ENCODE measurements at places on chromosomes 11 and 22. TPM values are rescaled to one million over a fixed set of nuclear protein-coding genes. Genes with fewer than 3 reads are reported as not detected.

The OAF gene
- total RNA-seq, result 10.5 TPM

The CD6 gene
- total RNA-seq, result 6.1 TPM

The ST14 gene
- 0.80 TPM for total RNA-seq

The SCGB1A1 gene
- not detected for total RNA-seq

The SCGB2A2 gene
- not detected for total RNA-seq

The HBD gene
- total RNA-seq, result 4.2 TPM

The MEI1 gene
- total RNA-seq, result not detected

DNA sequence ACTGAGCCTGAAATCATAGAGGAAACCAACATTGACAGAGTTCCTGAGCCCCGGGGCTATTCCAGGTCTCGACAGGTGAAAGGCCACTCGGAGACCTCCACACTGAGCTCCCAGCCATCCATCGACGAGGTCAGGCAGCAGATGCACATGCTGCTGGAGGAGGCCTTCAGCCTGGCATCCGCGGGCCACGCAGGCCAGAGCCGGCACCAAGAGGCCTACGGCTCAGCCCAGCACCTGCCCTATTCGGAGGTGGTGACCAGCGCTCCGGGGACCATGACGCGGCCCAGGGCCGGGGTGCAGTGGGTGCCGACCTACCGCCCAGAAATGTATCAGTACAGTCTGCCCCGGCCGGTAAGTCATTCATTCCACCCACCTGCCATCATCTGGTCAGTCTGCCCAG, 54.9 kb downstream of the C11orf91 start:
- H3K36me3 ChIP-seq, result no peaks in the 10 kb centered on the region
- H3K27ac ChIP-seq, result no peak overlapping the region
- peaks cover 5% of the 10 kb centered on the region for H3K4me1 ChIP-seq
- no peak for DNase-seq

- no peaks in the 10 kb centered on the region for H3K27me3 ChIP-seq
- H3K27ac ChIP-seq, result peak overlapping the region; percentile 59
- DNase-seq, result peak; percentile 80
- H3K4me3 ChIP-seq, result no peak overlapping the region
Observed at GRCh38 chr22:27195094-27195493, 537.7 kb downstream of the MIAT start.

DNA sequence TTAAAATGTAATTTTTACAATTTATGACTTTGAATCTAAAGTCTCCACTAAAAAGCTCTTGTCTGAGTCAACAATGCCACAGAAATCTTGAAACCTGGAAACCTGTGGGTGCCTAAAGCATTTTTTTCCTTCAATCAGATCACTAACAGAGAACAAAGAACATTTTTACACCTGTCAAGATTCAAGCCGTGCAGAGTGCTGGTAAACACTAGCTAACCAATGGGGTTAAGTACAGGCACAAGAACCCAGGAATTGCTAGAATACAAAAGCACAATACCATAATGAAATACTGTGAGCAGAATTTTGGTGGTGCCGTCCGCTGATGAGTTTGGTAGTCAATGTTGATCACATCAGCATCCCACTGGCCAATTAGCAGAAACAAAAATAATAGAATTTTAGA, 380.3 kb upstream of the PITPNB start:
- no peaks in the 10 kb centered on the region for H3K27me3 ChIP-seq
- peaks cover 21% of the 10 kb centered on the region for H3K4me1 ChIP-seq
- H3K36me3 ChIP-seq, result no peaks in the 10 kb centered on the region
- no peak for DNase-seq
- no peak overlapping the region for H3K4me3 ChIP-seq

GRCh38 chr11:69531717-69532088, 50.2 kb downstream of the LINC01488 start:
- H3K27me3 ChIP-seq, result no peaks in the 10 kb centered on the region
- no peaks in the 10 kb centered on the region for H3K36me3 ChIP-seq
- no peak for DNase-seq
- no peak overlapping the region for H3K27ac ChIP-seq

- no peak overlapping the region for H3K4me3 ChIP-seq
- no peak overlapping the region for H3K27ac ChIP-seq
- H3K36me3 ChIP-seq, result no peaks in the 10 kb centered on the region
- H3K4me1 ChIP-seq, result no peaks in the 10 kb centered on the region
- DNase-seq, result no peak
Observed at GRCh38 chr11:127995921-127996320, 591.4 kb downstream of the ETS1 start.

DNA sequence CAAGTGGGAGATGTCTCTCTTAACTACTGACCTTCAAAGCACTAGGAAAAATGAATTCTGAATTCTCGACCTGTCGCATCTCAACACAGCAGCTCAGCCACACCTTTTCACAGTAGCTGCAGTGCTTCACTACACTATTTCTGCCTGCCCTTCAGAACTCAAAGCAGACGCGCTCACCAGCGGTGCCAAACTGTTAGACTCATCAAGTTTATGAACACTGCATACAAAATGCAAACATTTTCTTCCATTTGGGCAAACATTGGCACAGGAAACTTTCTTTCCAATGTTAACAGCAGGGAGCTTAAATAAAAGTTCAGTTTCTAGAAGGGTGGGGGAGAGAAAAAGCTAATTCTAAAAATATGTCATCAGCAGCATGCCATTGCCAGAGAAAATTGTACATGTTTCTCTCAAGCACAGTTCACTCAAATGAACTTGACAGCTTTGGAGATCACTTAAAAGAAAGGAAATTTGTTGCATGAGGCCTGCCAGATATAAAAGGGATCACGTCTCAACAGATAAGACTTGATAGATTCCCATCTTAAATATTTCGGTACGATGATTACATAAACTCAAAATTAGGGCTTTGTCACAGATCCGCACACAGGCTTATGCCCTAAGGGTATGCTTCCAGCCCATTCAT, 82.7 kb downstream of the CADM1 start:
- DNase-seq, result no peak
- no peaks in the 10 kb centered on the region for H3K4me1 ChIP-seq
- H3K27ac ChIP-seq, result no peak overlapping the region
- no peak overlapping the region for H3K4me3 ChIP-seq
- no peaks in the 10 kb centered on the region for H3K36me3 ChIP-seq
- H3K27me3 ChIP-seq, result no peaks in the 10 kb centered on the region

DNA sequence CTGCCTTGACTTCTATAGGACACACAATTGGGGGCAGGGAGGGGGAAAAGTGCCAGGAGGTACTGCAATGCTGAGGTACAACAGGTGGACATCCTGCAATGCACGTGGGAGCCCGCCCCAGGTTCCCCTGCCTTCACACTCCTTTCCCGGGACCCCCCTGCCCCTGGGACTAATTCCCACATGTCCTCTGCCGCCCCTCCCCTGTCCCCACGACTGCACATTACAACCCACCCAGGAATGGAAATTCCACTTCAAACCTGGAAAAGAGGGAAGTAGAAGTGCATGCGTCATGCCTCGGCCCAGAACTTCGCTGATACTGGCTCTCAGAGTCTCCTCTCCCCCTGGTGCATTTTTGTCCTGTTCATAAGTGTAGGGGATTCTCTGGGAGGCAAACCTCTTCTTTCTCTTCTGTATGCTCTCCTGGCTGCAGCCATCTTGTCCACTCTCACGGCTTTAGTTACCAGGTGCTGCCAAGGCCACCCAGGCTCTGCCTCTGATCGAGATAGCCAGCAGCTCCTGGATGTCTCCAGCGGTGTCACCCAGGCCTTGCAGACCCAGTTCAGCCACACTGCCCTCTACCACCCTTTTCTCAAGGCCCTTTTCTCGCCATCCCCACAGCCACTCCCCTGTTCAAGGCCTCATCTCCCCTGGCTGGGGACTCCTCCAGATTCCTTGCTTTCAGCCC, 43.7 kb downstream of the GDPD5 start:
- H3K4me3 ChIP-seq, result no peak overlapping the region
- no peak for DNase-seq
- no peaks in the 10 kb centered on the region for H3K36me3 ChIP-seq
- H3K27me3 ChIP-seq, result no peaks in the 10 kb centered on the region
- no peaks in the 10 kb centered on the region for H3K4me1 ChIP-seq

- DNase-seq, result no peak
- peaks cover 18% of the 10 kb centered on the region for H3K4me1 ChIP-seq
- H3K27ac ChIP-seq, result no peak overlapping the region
Observed at GRCh38 chr11:79507706-79508105, 66.9 kb upstream of the TENM4 start.

- no peak overlapping the region for H3K27ac ChIP-seq
- no peaks in the 10 kb centered on the region for H3K27me3 ChIP-seq
- peaks cover 3% of the 10 kb centered on the region for H3K4me1 ChIP-seq
- H3K36me3 ChIP-seq, result no peaks in the 10 kb centered on the region
- no peak overlapping the region for H3K4me3 ChIP-seq
Observed at GRCh38 chr11:121237686-121238658, 54.6 kb upstream of the SC5D start.

- H3K4me1 ChIP-seq, result peaks cover 23% of the 10 kb centered on the region
- H3K27me3 ChIP-seq, result no peaks in the 10 kb centered on the region
- H3K27ac ChIP-seq, result peak overlapping the region; percentile 83
- peak; percentile 75 for DNase-seq
Observed at GRCh38 chr22:19855504-19856409, 1.1 kb upstream of the GNB1L start.

DNA sequence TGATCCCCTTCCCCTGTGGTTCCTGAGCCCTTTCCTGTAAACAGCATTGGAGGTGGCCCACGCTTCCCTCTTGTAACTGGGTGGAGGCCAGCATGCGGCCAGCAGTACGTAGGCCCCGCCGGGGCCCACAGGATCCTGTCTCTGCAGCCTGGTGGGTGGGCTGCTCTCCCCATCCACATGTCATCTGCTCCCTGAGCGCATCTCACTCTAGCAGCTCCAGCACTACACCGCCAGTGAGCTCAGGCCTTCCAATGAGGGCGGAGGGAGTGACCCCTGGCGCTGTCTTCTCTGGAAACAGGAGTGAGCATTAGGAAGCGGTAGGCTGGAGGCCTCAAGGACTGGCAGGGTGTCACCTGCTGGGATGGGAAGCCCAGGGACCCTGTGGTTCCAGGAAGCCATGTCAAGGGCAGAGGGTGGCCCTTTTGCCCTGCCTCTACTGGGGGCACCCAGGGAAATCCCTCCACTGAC, 363.9 kb downstream of the TBC1D22A start:
- no peak overlapping the region for H3K4me3 ChIP-seq
- no peaks in the 10 kb centered on the region for H3K27me3 ChIP-seq
- H3K36me3 ChIP-seq, result no peaks in the 10 kb centered on the region
- H3K27ac ChIP-seq, result no peak overlapping the region
- DNase-seq, result peak; percentile 58

DNA sequence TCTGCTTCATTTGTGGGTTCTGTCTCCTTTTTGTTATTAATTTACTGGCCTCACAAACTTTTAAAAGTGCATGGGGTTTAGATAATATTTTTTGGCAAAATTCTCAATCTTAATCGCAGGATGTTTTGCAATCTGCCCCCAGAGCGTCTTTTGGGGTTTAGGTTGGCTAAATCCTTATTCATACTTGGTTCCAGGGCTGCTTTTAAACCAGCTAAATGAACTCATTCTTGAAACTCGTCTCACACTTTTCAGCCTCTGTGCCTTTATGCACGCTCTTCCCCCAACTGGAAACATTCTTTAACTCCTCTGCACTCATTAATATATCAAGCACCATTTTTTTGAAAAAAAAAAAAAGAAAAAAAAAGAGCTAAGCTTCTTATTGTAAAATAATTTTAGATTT, 131.7 kb downstream of the KIF18A start:
- no peak overlapping the region for H3K4me3 ChIP-seq
- no peaks in the 10 kb centered on the region for H3K27me3 ChIP-seq
- no peaks in the 10 kb centered on the region for H3K36me3 ChIP-seq
- no peak for DNase-seq
- no peaks in the 10 kb centered on the region for H3K4me1 ChIP-seq

DNA sequence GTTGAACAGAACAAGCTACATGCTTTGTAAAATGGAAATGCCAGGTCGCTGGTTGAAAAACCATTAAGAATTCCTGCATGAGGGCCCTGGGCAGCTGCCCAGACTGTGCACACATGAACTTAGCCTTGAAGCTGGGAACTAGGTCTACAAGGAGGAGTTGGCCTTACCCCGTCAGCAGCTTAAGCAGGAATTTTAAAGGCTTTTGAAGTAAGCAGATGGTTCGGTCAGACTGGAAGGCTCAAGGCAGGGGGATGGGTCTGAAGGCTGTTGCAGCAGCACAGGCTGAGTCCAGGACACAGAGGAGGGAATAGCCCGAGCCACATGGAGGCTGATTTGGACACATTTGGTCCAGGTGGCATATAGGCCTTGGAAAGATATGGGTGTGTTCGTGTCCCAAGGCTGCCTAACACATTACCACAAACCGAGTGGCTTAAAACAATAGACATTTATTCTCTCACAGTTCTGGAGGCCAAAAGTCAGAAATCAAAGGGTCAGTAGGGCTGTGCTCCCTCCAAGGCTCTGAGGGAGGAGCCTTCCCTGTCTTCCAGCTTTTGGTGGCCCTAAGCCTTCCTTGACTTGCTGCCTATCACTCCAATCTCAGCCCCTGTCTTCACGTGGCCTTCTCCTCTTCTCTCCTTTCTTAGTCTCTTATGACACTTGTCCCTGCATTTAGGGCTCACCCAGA, 11.6 kb downstream of the LIF start:
- H3K27ac ChIP-seq, result no peak overlapping the region
- no peaks in the 10 kb centered on the region for H3K36me3 ChIP-seq
- no peak for DNase-seq
- no peak overlapping the region for H3K4me3 ChIP-seq

GRCh38 chr11:63887386-63887999, 29.5 kb downstream of the RCOR2 start:
- H3K36me3 ChIP-seq, result no peaks in the 10 kb centered on the region
- H3K4me1 ChIP-seq, result peaks cover 36% of the 10 kb centered on the region
- H3K27ac ChIP-seq, result peak overlapping the region; percentile 63

- H3K27ac ChIP-seq, result no peak overlapping the region
- H3K4me3 ChIP-seq, result no peak overlapping the region
- DNase-seq, result peak; percentile 11
- no peaks in the 10 kb centered on the region for H3K4me1 ChIP-seq
- H3K36me3 ChIP-seq, result no peaks in the 10 kb centered on the region
Observed at GRCh38 chr11:134358856-134359490, 27.2 kb downstream of the GLB1L2 start.

DNA sequence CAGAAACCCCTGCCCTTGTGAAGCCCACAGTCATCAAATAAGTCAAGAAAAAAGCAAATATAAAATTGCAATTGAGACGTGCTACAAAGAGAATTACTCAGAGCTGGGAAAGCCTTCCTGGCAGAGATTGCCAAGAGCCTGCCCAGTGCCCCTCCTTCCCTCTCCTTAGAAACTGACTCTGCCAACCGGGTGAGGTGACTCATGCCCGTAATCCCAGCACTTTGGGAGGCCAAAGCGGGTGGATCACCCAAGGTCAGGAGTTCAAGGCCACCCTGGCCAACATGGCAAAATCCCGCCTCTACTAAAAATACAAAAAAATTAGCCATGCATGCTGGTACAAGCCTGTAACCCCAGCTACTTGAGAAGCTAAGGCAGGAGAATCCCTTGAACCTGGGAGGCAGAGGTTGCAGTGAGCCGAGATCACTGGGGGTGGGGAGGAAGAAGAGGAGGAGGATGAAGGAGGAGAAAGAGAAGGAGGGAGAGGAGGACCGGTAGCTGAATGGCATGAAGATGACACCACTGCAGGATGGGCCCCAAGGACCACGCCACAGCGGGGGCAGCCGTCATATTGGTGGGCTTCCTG, 76.1 kb upstream of the RTL6 start:
- H3K36me3 ChIP-seq, result no peaks in the 10 kb centered on the region
- H3K4me3 ChIP-seq, result no peak overlapping the region
- DNase-seq, result no peak

- peaks cover 11% of the 10 kb centered on the region for H3K36me3 ChIP-seq
- no peak overlapping the region for H3K4me3 ChIP-seq
- no peak overlapping the region for H3K27ac ChIP-seq
- no peaks in the 10 kb centered on the region for H3K27me3 ChIP-seq
- peaks cover 6% of the 10 kb centered on the region for H3K4me1 ChIP-seq
- DNase-seq, result no peak
Observed at GRCh38 chr11:130122141-130122575, 37.4 kb upstream of the ST14 start.

GRCh38 chr22:46625113-46625842, 5.1 kb downstream of the GRAMD4 start:
- no peaks in the 10 kb centered on the region for H3K27me3 ChIP-seq
- H3K36me3 ChIP-seq, result no peaks in the 10 kb centered on the region
- H3K4me1 ChIP-seq, result peaks cover 10% of the 10 kb centered on the region
- DNase-seq, result no peak

Data from heart left ventricle (tissue), 16 donors.